Right atrium auricular region (tissue), 2 donors: ENCODE measurements at places on chromosomes 3 and 15. TPM values are rescaled to one million over a fixed set of nuclear protein-coding genes. Genes with fewer than 3 reads are reported as not detected.

GRCh38 chr3:101996832-101997231, 147.5 kb downstream of the NFKBIZ start:
- no peak overlapping the region for H3K27ac ChIP-seq
- H3K36me3 ChIP-seq: no peaks in the 10 kb centered on the region
- no peak overlapping the region for H3K4me3 ChIP-seq
- H3K4me1 ChIP-seq: no peaks in the 10 kb centered on the region
- DNase-seq: no peak

DNA sequence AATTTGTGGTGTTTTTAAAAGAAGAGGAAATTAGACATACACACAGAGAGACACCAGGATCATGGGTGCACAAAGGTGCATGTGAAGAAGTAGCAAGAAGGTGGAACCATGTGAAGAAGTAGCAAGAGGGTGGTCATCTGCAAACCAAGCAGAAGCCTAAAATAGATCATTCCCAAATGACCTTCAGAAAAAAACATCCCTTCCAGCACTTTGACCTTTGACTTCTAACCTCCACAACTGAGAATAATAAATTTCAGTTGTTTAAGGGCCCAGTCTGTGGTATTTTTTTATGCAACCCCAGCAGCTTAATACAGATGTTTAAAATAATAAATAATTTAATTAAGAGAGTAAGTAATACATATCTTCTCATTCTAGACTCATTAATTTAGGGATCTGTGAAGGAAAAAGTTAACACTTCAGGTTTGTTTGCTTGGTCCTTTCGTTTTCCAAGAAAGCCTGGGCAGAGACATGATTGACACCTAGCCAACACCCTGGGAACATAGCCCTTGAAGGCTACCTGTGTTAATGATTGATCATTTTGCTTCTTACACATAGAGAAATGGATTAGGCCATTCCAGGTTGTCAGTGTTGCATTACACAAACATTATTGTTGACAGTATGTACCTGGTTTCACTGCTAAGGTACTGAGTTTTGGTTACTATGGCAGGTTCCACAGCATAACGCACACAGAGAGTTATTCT, 1331.2 kb upstream of the GBE1 start:
- no peak overlapping the region for H3K4me3 ChIP-seq
- no peaks in the 10 kb centered on the region for H3K27me3 ChIP-seq
- no peak for DNase-seq
- H3K27ac ChIP-seq: no peak overlapping the region
- H3K4me1 ChIP-seq: no peaks in the 10 kb centered on the region

DNA sequence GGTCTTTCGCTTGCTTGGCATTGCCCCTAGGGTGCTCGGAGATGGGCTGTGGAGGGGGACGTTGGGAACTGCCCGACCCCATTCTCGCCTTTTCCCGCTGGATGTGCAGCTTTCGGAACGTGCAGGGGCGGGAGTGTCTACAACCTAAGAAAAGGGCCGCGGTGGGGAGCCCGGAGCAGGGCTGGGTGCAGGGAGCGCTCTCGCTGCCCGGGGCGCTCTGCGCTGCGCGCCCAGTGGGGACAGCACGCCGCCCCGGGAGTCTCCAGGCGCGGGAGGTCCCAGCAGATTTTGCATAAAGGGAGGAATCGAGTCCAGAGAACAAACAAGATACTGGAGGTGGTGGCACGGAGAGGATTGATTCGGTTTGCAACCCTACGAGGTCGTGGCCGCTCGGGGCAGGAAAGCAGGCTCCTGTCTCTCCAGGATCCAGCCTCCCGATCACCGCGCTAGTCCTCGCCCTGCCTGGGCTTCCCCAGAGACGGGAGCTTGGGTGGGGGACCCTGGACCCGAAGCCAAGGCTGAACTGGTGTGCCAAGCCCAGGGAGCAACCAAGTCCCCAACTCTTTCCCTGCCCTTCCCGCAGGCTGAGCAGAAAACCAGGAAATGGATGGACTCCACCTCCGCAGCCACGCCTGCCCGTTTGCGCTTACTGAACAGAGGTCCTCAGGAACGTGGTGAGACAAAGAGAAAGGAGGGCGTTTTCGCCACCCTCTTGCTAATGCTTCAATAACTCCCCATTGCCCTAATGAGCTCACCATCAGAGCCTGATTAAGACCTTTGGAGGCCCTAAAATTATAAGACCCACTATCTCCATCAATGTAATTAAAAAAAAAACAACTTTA, 59.7 kb downstream of the NOX5 start:
- H3K27ac ChIP-seq: peak overlapping the region; percentile 36
- H3K36me3 ChIP-seq: no peaks in the 10 kb centered on the region
- no peaks in the 10 kb centered on the region for H3K27me3 ChIP-seq
- H3K4me1 ChIP-seq: no peaks in the 10 kb centered on the region

GRCh38 chr3:148873270-148873927, 8.3 kb downstream of the CPA3 start:
- no peak overlapping the region for H3K4me3 ChIP-seq
- H3K27ac ChIP-seq: no peak overlapping the region
- DNase-seq: no peak
- H3K27me3 ChIP-seq: no peaks in the 10 kb centered on the region
- no peaks in the 10 kb centered on the region for H3K36me3 ChIP-seq

- no peak for DNase-seq
- H3K36me3 ChIP-seq: no peaks in the 10 kb centered on the region
- H3K4me3 ChIP-seq: no peak overlapping the region
- H3K27ac ChIP-seq: peak overlapping the region; percentile 75
Observed at GRCh38 chr15:92869263-92869940, 30.7 kb upstream of the CHD2 start.

- no peak overlapping the region for H3K27ac ChIP-seq
- H3K36me3 ChIP-seq: no peaks in the 10 kb centered on the region
- no peak overlapping the region for H3K4me3 ChIP-seq
Observed at GRCh38 chr3:110123946-110124345, 786.6 kb upstream of the DPPA4 start.

GRCh38 chr3:171950373-171950772, 89.0 kb upstream of the FNDC3B start:
- no peak overlapping the region for H3K4me3 ChIP-seq
- H3K27me3 ChIP-seq: no peaks in the 10 kb centered on the region
- DNase-seq: no peak
- H3K27ac ChIP-seq: no peak overlapping the region

DNA sequence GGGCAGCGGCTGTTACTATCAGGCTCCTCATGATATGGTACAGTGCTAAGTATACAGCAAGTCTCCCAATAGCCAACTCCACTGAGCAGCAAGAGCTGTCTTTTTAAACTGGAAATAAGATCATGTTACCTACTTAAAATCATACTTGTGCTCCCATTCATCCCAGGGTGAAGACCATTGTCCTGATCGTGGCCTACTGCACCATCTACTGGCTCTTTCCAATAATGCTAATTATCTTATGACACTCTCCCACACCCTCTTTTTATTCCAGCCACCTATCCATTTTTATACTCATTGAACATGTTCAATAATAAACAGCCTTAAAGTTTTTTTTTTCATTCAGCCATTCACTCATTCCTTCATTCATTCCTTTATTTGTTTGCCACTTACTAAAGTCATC, 117.7 kb downstream of the GBE1 start:
- DNase-seq: no peak
- no peaks in the 10 kb centered on the region for H3K27me3 ChIP-seq
- no peak overlapping the region for H3K27ac ChIP-seq
- peaks cover 7% of the 10 kb centered on the region for H3K36me3 ChIP-seq
- H3K4me3 ChIP-seq: no peak overlapping the region

GRCh38 chr15:65804252-65804931, 12.3 kb upstream of the DENND4A start:
- H3K36me3 ChIP-seq: no peaks in the 10 kb centered on the region
- H3K4me3 ChIP-seq: no peak overlapping the region
- DNase-seq: no peak
- H3K27ac ChIP-seq: peak overlapping the region; percentile 29

GRCh38 chr3:71265365-71265915, 318.1 kb downstream of the FOXP1 start:
- DNase-seq: no peak
- H3K4me1 ChIP-seq: no peaks in the 10 kb centered on the region
- H3K4me3 ChIP-seq: no peak overlapping the region
- H3K27ac ChIP-seq: no peak overlapping the region
- no peaks in the 10 kb centered on the region for H3K27me3 ChIP-seq

DNA sequence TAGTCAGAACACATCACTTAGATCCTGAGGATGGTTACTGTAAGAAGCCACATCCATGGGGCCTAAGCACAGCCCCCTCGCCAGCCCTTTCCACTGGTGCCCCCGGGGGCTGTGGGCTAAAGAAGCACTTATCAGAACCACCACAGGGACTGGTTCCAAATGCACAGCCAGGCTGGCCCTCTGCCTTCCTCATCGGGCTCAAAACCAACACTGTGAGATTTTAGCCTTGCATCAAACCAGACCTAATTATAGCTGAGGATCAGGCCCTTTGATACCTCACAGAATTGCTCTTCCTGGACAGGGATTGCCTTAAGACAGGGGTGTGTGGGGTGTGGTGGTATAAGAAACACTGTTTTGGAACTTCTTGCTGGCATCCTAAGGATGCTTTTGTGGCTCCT, 23.7 kb downstream of the SRPRB start:
- no peaks in the 10 kb centered on the region for H3K27me3 ChIP-seq
- no peak for DNase-seq
- peak overlapping the region; percentile 38 for H3K27ac ChIP-seq
- peaks cover 10% of the 10 kb centered on the region for H3K4me1 ChIP-seq

DNA sequence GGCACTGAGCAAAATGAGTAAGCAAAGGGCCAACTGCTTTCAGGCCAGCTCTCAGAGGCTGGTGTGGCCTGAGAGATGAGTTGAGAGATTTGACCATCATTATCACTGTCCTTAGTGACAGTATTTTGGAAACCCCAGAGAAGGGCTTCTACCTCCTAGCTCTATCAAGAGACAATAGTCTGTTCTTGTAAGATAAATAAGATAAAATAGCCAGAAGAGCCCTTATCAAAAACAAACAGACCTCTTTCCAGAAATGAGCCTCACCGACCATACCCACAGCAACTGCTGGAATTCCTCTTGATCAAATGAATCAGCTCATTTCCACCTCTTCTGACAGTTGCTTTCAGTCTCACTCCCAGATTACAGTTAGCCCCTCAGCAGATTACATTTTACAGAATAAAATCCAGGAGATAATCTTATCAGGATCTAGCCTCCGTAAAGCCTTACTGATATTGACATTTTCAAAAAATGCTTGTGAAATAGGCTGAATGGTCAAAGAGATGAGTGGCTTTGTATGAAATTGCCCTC, 4.5 kb downstream of the HDC start:
- no peak for DNase-seq
- H3K27ac ChIP-seq: no peak overlapping the region
- H3K4me1 ChIP-seq: no peaks in the 10 kb centered on the region
- H3K36me3 ChIP-seq: no peaks in the 10 kb centered on the region

DNA sequence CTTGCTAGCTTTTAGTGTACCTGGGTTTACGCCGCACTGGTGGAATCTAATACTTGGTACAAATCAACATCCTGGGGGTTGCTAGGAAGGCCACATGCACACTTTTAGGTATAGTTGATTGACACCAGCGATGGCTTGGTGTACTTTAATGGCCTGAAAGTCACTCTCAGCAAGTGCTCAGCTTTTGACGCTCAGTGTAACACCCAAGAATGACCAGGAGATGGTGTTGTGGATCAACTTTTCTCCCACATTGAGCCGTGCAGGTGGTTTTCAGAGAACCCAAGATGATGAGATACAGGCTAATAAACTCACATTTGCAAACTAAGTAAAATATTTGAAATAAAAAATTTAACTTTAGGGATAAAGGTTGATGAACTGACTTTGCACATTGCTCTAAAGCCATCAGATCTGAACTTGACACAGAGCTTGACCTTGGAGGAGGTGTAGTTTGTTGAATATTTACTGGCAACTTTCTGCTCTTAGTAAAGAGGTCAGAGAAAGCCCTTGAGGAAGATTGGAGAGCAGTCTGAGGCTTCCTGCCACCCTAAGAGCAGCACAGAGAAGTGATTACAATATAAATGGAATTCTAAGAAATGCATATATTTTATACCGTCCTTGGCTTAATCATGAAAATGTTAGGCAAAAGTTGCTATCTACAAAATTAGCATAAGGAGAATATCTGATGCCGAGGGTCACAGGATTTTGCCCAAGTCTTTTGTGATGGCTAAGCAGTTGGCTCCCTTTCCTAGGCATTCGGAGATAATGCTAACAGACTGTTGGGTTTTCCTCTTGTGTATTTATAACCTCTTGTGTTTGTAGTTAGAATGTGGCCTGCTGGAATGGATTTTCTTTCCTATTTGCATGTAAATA, 143.4 kb upstream of the RASGRP1 start:
- DNase-seq: no peak
- no peak overlapping the region for H3K4me3 ChIP-seq
- no peak overlapping the region for H3K27ac ChIP-seq
- H3K36me3 ChIP-seq: no peaks in the 10 kb centered on the region
- H3K27me3 ChIP-seq: no peaks in the 10 kb centered on the region

DNA sequence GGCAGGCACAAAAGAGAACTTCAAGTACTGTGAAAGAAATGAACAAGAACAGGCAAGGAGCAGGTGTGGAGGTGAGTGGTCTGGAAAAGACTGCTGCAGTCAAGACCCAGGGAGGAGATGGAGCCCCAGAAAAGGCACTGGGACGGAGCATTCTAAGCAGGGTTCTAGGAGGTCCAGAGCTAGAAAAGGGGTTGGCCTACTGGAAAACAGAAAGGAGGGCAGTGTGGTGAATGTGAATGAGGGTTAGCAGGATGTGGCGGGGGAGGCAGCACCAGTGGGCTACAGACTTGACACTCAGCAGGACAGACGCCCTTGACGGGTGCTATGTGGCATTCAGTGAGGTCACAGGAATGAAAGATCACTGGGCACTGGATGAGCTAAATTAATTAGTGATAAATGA, 75.7 kb downstream of the SENP2 start:
- H3K27ac ChIP-seq: no peak overlapping the region
- no peak overlapping the region for H3K4me3 ChIP-seq

DNA sequence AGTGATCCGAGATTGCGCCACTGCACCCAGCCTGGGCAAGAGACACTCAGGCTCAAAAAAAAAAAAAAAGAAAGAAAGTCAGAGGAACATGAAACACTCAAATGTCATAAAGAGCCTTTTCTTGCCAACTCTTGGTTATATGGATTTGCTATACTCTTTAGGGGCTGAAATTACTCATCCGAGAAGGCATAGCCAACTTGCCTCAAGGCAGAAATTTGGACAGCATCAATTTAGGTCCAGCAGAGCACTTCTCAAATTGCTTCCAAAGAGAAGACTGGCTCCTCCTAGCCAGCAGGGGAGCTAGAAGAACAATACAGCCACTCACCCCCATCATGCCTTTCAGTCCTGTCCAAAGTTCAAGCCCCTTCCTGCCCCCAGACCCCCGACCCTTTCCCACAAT, 43.8 kb downstream of the OSBPL10 start:
- no peaks in the 10 kb centered on the region for H3K27me3 ChIP-seq
- no peak overlapping the region for H3K27ac ChIP-seq
- no peaks in the 10 kb centered on the region for H3K36me3 ChIP-seq
- H3K4me3 ChIP-seq: no peak overlapping the region
- no peak for DNase-seq
- H3K4me1 ChIP-seq: peaks cover 4% of the 10 kb centered on the region

The SPINK8 gene
- not detected for total RNA-seq

The NAALADL2 gene
- 3.2 TPM for total RNA-seq

The GRAMD1C gene
- 1.2 TPM for total RNA-seq

The FSIP1 gene
- 0.24 TPM for total RNA-seq

The SEMA3G gene
- total RNA-seq: 12.6 TPM
